ENCODE measurements at places on chromosomes 11 and 22. TPM values are rescaled to one million over a fixed set of nuclear protein-coding genes. Genes with fewer than 3 reads are reported as not detected.

ACTN3 gene
- total RNA-seq: not detected

PYGM gene
- not detected for total RNA-seq

USH1C gene
- total RNA-seq: not detected

DCHS1 gene
- 12.0 TPM for total RNA-seq

AMOTL1 gene
- total RNA-seq: 14.8 TPM

C11orf97 gene
- total RNA-seq: not detected

KCNE3 gene
- not detected for total RNA-seq

GAB2 gene
- 3.1 TPM for total RNA-seq

NEAT1 gene
- total RNA-seq: 6.9 TPM

FAM83F gene
- total RNA-seq: not detected

MS4A6A gene
- not detected for total RNA-seq

SLC37A2 gene
- total RNA-seq: 0.31 TPM

PATE4 gene
- total RNA-seq: not detected

TBX10 gene
- total RNA-seq: not detected

CCDC87 gene
- total RNA-seq: not detected

SCUBE2 gene
- total RNA-seq: not detected

TMPRSS4 gene
- total RNA-seq: not detected

TMA7B gene
- not detected for total RNA-seq

CFAP300 gene
- 2.1 TPM for total RNA-seq

CASP1 gene
- total RNA-seq: 4.1 TPM

CD81 gene
- 219 TPM for total RNA-seq

OR51A4 gene
- not detected for total RNA-seq

CARD10 gene
- 40.7 TPM for total RNA-seq

KCNC1 gene
- not detected for total RNA-seq

RAG2 gene
- total RNA-seq: not detected

MIAT gene
- total RNA-seq: 0.11 TPM

NAALADL1 gene
- not detected for total RNA-seq

DRD2 gene
- not detected for total RNA-seq

DGAT2 gene
- total RNA-seq: not detected

C11orf86 gene
- not detected for total RNA-seq

DDTL gene
- 1.1 TPM for total RNA-seq

MICALL1 gene
- total RNA-seq: 61.1 TPM

NRIP3 gene
- total RNA-seq: 29.1 TPM

NFRKB gene
- total RNA-seq: 19.6 TPM

VSIG10L2 gene
- not detected for total RNA-seq

DYNC2H1 gene
- total RNA-seq: 2.2 TPM

POU2AF2 gene
- total RNA-seq: not detected

CARD16 gene
- 123 TPM for total RNA-seq

All from SJSA1 (cell line).